Muscle of leg (tissue), 16 donors: ENCODE measurements at places on chromosomes 1 and 21. TPM values are rescaled to one million over a fixed set of nuclear protein-coding genes. Genes with fewer than 3 reads are reported as not detected.

DNA sequence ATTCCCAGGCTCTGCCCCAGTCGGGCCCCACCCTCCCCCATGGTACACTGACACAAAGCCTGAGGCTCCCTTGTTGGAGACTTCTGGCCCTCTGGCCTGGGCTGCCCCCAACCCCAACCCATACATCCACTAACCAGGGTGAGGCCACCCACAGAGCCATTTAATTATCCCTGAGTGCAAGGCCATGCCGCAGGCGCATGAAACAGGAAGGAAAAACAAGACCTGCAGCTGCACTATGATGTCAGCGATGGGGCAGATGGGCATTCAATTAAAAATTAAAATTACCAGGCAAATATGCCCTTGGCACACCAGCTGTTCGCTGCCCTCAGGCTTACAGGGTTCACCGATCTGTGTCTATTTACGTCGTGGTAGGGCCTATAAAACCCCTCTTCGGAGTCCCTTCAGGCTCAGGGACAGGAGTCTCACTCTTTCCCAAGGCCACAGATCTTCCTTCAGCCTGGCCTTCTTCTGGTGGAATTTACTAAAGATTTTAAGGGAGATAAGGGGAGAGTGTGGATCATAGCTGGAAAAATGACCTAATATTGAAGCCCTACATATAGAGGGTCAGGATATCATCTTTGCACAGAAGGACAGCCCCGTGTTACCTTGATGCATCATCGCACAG is 29.6 kb upstream of the RGS16 start:
- no peaks in the 10 kb centered on the region for H3K27me3 ChIP-seq
- peak overlapping the region; percentile 14 for H3K27ac ChIP-seq
- no peaks in the 10 kb centered on the region for H3K36me3 ChIP-seq
- no peak for DNase-seq
- H3K4me3 ChIP-seq = no peak overlapping the region

Gene HES2
- polyA plus RNA-seq = 0.06 TPM

DNA sequence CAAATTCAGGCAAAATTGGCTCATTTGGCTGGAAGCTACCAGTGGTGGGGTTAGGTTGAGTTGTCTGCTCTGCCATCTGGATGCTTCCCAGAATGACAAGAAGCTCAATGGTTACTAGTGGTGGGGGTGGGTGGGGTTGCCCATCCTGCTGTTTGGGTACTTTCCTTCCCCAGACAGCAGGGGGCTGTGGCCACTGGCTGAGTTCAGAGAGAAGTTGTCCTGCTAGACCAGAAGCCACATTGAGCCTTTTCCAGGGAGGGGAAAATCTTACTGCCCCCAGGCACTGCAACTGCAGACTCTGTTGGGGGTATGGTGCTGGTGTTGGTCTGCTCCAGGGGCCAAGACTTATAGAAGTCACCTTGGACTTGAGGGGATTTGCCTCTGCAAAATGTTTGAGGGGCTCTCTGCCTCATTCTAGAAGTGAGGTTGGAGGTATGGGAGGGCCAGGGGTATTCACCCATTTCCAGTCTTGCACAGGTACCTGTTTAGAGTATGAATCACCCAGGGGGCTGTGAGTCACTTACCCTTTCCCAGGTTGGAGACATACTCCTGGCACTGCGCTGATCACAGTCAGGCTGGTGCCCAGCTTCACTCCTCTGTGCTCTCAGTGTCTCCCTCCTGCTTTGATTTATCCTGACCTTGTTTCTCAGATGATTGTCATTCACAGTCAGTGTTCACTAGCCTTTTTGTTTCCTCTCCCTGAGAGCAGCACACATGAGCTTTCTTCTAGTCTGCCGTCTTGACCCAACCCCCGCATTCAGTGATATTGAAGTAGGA is 89.1 kb upstream of the NEGR1 start:
- H3K4me1 ChIP-seq = no peaks in the 10 kb centered on the region
- no peak overlapping the region for H3K27ac ChIP-seq
- H3K4me3 ChIP-seq = no peak overlapping the region
- no peaks in the 10 kb centered on the region for H3K27me3 ChIP-seq

Gene GJA4
- 33.2 TPM for polyA plus RNA-seq

DNA sequence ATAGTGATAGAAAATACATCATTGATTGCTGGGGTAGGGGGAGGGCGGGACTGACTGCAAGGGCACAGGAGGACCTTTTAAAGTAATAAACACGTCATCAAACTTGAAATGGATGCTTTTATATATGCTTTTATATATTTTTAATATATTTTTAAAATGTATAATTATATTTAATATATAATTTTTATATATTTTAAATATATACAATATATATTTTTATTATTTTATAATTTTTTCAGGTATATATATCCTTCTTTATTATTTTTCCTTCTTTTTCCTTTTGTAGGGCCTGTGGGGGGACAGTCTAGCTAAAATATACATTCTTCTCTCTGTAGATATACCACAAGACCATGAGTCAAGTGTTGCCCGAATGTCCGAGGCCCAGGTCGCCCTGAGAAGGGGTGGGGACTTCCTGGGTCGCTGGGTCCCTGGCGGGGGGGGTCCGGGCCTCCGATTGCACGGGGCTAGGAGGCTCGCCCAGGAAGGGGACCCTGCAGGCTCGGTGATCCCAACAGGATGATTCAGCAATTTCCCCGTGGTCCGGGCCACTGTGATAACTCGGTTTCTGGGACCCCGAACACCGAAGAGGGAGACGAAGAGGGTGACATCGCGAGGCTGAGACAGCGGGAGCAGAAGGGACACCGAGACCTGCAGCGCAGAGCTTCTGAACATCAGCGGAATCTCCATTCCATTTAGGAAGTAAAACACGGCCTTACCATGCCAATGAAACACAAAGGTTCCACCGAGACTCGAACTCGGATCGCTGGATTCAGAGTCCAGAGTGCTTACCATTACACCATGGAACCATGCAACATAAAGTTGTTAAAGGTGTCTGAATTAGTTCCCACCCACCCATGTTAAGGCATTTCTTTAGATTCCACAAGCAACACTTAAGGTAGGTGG is 112.5 kb upstream of the NBPF11 start:
- H3K36me3 ChIP-seq = no peaks in the 10 kb centered on the region
- H3K4me1 ChIP-seq = peaks cover 12% of the 10 kb centered on the region
- no peak overlapping the region for H3K27ac ChIP-seq
- peaks cover 29% of the 10 kb centered on the region for H3K27me3 ChIP-seq
- peak; percentile 38 for DNase-seq
- H3K4me3 ChIP-seq = no peak overlapping the region

- H3K27ac ChIP-seq = no peak overlapping the region
- peak; percentile 54 for DNase-seq
- no peaks in the 10 kb centered on the region for H3K27me3 ChIP-seq
- H3K4me3 ChIP-seq = no peak overlapping the region
- H3K36me3 ChIP-seq = no peaks in the 10 kb centered on the region
These were observed 93.1 kb upstream of the HAO2 start for GRCh38 chr1:119275145-119276134.

Gene LSS
- 38.0 TPM for polyA plus RNA-seq

DNA sequence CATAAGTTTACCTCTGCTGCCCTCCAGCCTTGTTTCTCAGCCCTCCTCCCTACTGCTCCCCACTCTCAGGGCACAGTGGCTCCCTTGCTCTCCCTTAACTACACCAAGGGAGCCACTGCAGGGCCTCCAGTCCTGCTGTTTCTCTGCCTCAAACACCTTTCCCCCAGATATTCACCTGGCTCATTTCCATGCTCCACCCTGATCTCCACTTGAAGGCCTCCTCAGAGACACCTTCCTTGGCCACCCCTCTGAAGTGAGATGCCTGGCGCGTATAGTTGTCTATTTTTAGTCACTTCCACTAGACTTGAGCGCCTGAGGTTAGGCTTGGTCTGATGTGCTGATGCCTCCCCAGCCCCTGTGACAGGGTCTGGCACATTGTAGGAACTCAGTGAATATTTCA is 34.9 kb downstream of the SEC16B start:
- no peak overlapping the region for H3K4me3 ChIP-seq
- peaks cover 62% of the 10 kb centered on the region for H3K36me3 ChIP-seq
- H3K4me1 ChIP-seq = no peaks in the 10 kb centered on the region
- no peak overlapping the region for H3K27ac ChIP-seq

Gene ELAPOR1
- polyA plus RNA-seq = 0.38 TPM

GRCh38 chr1:207328004-207328403 is 6.5 kb downstream of the CD55 start:
- H3K4me3 ChIP-seq = no peak overlapping the region
- DNase-seq = no peak
- peaks cover 13% of the 10 kb centered on the region for H3K36me3 ChIP-seq
- H3K4me1 ChIP-seq = no peaks in the 10 kb centered on the region
- H3K27me3 ChIP-seq = no peaks in the 10 kb centered on the region
- H3K27ac ChIP-seq = no peak overlapping the region

- peak; percentile 30 for DNase-seq
- peaks cover 4% of the 10 kb centered on the region for H3K36me3 ChIP-seq
- H3K27me3 ChIP-seq = no peaks in the 10 kb centered on the region
- peak overlapping the region; percentile 85 for H3K4me3 ChIP-seq
- peak overlapping the region; percentile 77 for H3K27ac ChIP-seq
These were observed 1.5 kb downstream of the SNX27 start for GRCh38 chr1:151613282-151613780.

Gene SELENBP1
- 31.3 TPM for polyA plus RNA-seq

- H3K27ac ChIP-seq = no peak overlapping the region
- H3K4me1 ChIP-seq = peaks cover 7% of the 10 kb centered on the region
- no peak overlapping the region for H3K4me3 ChIP-seq
- H3K27me3 ChIP-seq = no peaks in the 10 kb centered on the region
- DNase-seq = no peak
These were observed 21.8 kb upstream of the C2CD2 start for GRCh38 chr21:41975391-41976272.

Gene RHEX
- polyA plus RNA-seq = 0.34 TPM

- H3K4me1 ChIP-seq = peaks cover 12% of the 10 kb centered on the region
- H3K27me3 ChIP-seq = no peaks in the 10 kb centered on the region
- H3K4me3 ChIP-seq = no peak overlapping the region
- peak; percentile 40 for DNase-seq
These were observed 38.2 kb downstream of the SLC2A7 start for GRCh38 chr1:8987881-8988617.

DNA sequence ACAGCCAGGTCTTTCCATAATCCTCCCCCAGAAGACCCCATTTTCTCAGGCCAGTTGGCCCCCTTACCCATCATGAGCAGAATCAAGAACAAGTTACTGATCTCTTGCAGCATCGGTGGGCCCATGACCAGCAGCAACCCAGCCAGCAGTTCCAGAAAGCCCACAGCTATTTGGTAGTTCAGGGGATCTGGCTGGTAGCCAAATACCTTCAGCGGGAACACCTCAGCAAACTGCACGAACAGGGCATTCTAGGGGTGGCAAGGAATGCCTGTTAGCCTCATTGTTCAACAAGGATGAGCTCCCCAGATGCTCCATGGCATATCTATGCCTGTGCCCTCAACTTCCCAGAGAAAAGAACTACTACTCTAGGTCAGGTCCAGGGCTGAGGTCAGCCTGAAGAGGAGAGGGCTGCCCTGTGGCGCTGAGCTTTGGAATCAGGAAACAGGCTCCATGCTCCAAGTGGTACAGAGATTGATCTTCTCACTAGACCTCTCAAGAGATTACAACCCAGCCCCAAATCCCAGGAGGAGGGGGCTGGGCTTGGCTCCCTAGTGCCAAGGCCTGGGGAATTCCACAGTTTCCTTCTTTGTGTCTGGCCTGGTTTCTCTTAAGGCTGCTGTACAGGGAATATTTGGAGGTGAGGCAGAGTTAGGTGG is 1.3 kb downstream of the TMEM35B start:
- H3K4me1 ChIP-seq = peaks cover 31% of the 10 kb centered on the region
- H3K36me3 ChIP-seq = peaks cover 10% of the 10 kb centered on the region
- H3K27ac ChIP-seq = peak overlapping the region; percentile 90
- no peak for DNase-seq
- H3K4me3 ChIP-seq = peak overlapping the region; percentile 80
- no peaks in the 10 kb centered on the region for H3K27me3 ChIP-seq

Gene KIF14
- polyA plus RNA-seq = 3.8 TPM

Gene SHISAL2A
- 2.0 TPM for polyA plus RNA-seq

DNA sequence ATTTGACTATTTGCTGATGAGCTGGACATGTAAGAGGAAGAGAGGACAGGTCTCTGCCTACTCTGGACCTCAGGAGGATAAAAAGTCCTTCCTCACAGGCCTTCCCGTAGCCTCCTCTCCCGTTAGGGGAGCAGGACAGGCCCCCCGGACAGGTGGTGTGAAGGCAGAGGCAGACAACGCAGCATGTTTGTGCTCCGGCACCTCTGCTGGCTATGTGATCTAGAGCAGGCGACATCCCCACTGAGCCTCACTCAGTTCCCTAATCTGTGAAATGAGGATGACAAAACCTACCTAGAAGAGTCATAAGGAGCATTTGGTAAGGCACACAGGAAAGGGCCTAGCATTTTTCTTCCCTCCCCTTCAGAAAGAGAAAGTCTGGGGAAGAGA is 34.8 kb downstream of the KIAA1614 start:
- DNase-seq = no peak
- no peaks in the 10 kb centered on the region for H3K27me3 ChIP-seq
- H3K4me1 ChIP-seq = peaks cover 36% of the 10 kb centered on the region
- no peak overlapping the region for H3K4me3 ChIP-seq
- H3K36me3 ChIP-seq = peaks cover 57% of the 10 kb centered on the region
- no peak overlapping the region for H3K27ac ChIP-seq

DNA sequence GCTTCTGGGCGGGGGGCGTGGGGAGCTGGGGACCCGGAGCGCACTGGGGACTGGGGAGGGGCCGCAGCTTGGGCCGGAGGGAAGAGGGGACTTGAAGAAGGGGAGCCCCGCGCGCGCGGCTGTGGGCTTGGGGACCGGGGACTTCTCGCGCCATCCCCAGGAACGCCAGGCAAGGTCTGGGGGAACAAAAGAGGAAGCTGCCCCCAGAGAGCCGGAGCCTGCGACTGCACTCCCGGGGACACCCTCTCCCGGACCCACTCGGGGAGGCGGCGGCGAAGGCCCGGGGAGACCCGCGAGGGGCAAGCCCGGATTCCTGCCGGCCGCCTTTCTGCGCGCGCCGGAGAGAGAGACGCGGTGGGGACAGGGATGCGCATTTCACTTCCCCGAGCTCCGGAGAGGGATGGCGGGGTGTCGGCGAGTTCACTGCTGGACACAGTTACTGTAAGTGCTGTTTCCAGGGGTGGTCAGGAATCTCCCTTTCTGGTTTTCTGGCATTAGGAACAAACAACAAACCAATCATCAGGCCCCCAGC is 732 bp downstream of the ABCG1 start:
- peak overlapping the region; percentile 77 for H3K27ac ChIP-seq
- peaks cover 2% of the 10 kb centered on the region for H3K36me3 ChIP-seq
- H3K27me3 ChIP-seq = peaks cover 44% of the 10 kb centered on the region
- peak overlapping the region; percentile 58 for H3K4me3 ChIP-seq

GRCh38 chr1:37362594-37363385 is 111.6 kb upstream of the ZC3H12A start:
- H3K4me3 ChIP-seq = no peak overlapping the region
- no peaks in the 10 kb centered on the region for H3K36me3 ChIP-seq
- H3K27ac ChIP-seq = no peak overlapping the region
- H3K27me3 ChIP-seq = peaks cover 4% of the 10 kb centered on the region

DNA sequence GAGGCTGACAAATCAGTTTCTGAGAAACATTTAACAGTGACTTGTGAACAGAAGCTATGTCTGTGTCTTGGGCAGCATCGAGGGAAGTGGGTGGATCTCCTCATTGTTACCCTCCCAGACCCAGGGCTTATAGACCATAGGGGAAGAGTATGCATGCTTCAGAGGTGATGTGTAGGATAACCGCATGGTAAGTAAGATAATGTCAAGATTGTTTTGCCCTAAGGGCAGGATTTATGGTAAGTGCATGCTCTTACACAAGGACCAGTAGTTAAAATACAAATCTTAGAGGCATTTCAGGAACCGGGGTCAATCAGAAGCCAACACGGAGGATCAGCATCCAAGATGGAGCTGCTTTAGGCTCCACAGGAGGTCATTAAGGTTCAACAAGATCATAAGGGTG is 7.7 kb upstream of the PRMT2 start:
- no peak overlapping the region for H3K27ac ChIP-seq
- H3K27me3 ChIP-seq = peaks cover 3% of the 10 kb centered on the region
- H3K4me1 ChIP-seq = peaks cover 8% of the 10 kb centered on the region
- H3K36me3 ChIP-seq = no peaks in the 10 kb centered on the region
- H3K4me3 ChIP-seq = no peak overlapping the region
- DNase-seq = no peak

Gene C1orf115
- polyA plus RNA-seq = 13.0 TPM
